T-helper 17 cell (primary cell): ENCODE measurements at places on chromosomes 6 and 20.

GRCh38 chr20:35199740-35200139 lies 26.8 kb upstream of the MMP24 start:
- no peak for DNase-seq

- DNase-seq, result no peak
Measured at GRCh38 chr20:20489648-20490341, 121.9 kb downstream of the INSM1 start.

GRCh38 chr6:105273589-105273988 lies 93.8 kb upstream of the POPDC3 start:
- DNase-seq, result no peak

DNA sequence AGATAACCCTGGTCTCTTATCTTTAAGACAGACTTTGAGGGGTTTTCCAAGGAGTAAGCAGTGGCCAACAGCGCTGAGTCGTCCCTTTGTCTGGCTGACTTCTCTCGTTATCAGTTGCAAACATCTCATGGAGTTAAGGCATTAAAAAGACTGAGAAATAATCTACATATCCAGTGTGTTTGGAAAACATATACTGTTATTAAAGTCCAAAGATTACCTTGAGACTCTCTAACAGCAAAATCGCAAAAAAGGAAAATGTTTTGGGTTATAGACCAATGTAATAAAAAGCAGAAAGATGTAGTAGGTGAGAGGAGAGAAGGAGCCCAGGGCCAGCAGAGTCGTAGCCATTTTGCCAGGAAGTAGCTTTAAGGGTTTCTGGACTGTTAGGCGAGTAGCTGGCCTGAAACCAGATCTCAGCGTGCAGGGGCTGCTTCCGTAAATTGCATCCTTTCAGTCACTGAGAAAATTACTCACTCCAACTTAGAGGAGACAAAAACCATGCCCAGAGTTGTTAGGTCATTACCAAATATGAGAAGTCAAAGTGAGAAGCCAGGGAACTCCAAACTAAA lies 24.6 kb downstream of the MYLK4 start:
- DNase-seq, result no peak

GRCh38 chr6:36323062-36323461 lies 13.6 kb downstream of the BNIP5 start:
- DNase-seq, result no peak

DNA sequence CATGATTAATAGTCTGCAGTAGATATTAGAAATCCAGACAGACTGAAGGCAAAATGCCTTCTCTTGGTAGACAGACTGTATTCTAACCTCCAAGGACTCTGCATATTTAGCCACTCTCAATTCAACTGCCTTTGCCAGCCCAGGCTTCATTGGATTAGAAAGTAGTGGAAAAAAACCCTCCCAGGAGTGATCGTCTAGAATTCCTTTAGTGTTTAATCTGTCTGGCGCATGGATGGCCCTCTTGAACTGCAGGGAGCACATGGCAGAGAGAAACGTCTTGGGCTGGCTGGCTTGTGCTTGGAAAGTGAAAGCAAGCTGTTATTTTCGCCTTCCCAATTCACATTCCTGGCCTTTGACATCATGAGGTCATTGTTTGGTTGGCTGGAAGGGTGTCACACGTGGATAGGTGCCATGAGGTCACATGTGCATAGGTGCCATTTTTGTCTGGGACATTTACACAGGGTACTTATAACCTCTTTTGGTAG lies 30.9 kb upstream of the NEDD9 start:
- DNase-seq, result no peak

GRCh38 chr6:52407467-52407866 lies 12.7 kb upstream of the EFHC1 start:
- no peak for DNase-seq

DNA sequence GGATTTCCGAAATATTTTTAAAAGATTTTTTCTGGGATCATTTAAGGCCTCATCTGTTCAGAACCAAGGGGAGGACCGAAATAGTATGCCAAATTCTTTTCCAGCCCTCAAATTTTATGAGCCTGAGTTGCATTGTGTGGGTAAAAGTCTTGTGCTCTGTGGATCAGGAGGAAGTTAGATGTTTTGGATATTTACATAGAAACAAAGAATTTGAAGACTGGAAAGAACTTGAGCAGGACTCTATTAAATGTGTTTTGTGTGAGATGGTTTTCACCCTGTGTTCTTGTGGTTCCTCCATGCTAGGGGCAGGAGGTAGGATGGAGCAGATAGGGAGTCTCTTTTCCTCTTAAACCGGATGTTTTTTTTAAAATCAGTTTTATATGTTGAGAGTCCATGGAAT lies 329.1 kb downstream of the LAMA2 start:
- DNase-seq, result no peak

DNA sequence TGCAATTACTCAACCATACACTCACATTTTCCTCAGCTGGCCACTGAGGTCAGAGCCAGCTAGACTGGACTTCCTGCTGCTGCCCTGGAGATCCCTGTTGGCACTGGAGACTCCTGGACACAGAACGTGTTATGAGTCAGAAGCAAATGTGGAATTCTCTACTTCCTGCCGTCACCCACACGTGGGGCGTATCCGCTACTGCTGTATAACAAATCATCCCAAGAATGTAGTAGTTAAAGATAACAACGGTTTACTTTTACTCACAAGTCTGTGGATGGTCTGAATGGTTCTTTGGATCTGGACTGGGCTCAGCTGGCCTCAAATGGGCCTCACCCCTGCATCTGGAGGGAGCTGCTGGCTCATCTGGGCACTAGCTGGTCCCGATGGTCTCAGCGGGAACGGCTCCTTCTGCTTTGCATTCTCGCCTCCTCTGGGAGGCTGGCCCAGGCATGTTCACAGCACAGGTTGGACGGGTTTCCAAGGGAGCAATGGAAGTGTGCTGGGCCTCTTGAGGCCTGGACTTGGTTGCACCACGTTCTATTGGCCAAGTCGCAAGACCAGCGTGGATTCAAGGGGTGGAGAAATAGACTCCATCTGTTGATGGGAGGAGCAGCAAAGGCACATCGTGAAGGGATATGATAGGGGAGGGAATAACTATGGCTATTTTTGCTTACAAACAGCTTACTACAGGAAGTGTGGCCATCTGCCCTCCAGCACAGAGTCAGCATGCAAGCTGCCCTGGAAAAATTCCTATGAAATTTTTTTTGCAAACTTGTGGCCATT lies 118.5 kb downstream of the SNX5 start:
- no peak for DNase-seq

- DNase-seq, result no peak
Measured at GRCh38 chr6:87687296-87687695, 14.7 kb downstream of the AKIRIN2 start.

- peak; percentile 86 for DNase-seq
Measured at GRCh38 chr6:41560431-41561192, 14.4 kb downstream of the FOXP4 start.

DNA sequence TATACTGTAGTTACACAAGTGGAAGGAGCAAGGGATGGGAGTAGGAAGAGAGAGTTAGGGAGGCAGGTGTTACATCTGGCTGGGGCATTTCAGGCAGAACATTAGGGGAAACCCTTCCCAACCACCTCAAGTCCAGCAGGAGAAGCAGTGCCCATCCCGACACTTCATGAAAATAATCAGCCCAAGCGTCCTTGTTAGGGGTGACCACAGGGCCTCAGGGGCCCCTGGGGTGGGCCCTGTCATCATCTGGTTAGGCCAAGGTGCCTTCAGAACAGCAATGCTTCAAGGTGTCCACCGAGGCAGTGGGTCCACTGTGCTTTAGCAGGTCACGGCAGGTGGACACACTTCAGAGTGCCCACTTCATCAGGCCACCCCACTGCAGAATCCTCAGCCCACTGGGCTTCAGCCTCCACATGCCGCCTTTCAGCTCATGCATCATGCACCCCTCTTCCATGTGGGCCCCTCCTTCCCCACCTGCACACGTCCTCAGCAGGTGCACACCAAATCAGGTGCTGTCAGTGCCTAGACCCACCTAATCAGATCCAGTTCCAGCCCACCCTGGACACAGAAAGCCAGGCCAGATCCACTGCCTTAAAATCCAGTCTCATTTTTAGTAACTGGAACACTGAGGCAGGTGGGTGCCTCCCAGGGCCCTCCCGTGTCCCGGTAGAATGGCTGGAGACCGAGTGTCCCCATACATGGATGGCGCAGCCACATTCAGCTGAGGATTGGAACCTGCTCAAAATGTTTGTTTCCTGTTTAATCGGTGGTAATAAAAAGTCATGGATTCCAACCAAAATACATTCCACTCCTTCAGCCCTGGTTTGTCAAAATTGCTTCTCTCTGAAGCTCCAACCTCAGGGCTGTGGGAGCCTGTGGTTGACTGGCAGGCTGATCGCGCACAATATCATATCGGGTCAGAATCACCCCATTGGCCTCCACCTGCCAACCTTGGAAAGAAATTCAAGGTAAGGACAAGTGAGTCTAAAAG lies 99.5 kb downstream of the ANKRD60 start:
- no peak for DNase-seq

DNA sequence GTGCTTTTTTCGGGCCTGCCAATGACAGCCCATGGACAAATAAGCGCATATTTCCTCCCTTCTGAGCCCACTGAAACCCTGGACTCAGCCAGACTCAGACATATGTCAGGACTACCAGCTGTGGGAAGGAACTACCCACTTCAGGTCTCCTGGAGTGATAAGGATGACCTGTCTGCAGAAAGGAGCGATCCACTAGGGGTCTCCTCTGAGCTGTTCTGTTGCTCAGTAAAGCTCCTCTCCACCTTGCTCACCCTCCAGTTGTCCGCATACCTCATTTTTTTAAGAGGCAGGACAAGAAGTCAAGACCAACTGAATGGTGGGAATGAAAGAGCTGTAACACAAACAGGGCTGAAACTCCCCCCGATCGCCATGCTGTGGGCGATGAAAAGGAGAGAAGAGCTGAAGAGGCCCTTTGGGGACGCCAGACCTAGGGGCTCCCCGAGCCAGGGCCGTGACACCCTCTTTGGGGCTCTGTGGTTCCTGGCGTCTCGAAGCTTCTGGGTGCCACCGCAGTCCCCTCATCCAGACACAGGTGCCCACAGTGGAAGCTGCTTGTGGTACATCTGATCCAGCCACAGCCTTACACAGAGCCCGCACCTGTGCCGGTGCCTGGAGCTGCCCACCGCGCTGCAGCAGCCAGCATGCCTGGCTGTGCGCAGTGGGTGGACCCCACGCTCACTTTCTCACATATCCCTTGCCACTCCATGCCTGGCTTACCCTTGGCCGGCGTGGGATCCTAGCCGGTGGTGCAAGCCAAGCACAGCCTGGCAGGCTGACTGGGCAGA lies 68.8 kb downstream of the EYS start:
- no peak for DNase-seq

- no peak for DNase-seq
Measured at GRCh38 chr20:25690427-25690826, 6.2 kb downstream of the ZNF337 start.

GRCh38 chr6:169960886-169961611 lies 209.6 kb downstream of the ERMARD start:
- no peak for DNase-seq

DNA sequence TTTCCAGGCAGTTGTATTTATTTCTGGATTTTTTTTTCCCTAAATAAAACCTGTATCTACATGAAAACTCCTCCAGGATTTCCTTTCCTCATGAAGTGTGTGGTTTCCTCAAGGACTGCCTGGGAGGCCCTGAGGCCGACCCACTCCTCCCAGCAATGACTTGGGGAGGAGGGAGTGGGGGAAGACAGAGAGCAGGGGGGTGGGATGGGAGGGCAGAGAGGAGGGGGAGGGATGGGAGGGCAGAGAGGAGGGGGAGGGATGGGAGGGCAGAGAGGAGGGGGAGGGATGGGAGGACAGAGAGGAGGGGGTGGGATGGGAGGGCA lies 161.8 kb upstream of the AGPAT4 start:
- no peak for DNase-seq

GRCh38 chr6:71224011-71224410 lies 64.6 kb upstream of the OGFRL1 start:
- DNase-seq, result no peak

- no peak for DNase-seq
Measured at GRCh38 chr6:21856456-21856825, 262.9 kb downstream of the SOX4 start.

GRCh38 chr6:110063594-110064263 lies 85.6 kb downstream of the GPR6 start:
- DNase-seq, result no peak

DNA sequence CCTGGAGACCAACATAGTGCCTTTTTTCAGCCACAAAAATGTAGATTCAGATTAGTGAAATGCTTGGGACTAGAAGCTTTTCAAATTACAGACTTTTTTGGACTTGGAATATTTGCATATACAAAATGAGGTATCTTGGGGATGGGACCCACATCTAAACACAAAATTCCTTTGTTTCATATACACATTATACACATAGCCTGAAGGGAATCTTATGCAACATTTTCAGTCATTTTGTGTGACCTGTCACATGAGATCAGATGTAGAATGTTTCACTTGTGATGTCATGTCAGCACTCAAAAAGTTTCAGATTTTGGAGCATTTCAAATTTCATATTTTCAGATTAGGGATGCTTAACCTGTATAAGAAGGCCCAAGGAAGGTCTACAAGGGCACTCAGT lies 44.5 kb upstream of the ALDH8A1 start:
- no peak for DNase-seq

DNA sequence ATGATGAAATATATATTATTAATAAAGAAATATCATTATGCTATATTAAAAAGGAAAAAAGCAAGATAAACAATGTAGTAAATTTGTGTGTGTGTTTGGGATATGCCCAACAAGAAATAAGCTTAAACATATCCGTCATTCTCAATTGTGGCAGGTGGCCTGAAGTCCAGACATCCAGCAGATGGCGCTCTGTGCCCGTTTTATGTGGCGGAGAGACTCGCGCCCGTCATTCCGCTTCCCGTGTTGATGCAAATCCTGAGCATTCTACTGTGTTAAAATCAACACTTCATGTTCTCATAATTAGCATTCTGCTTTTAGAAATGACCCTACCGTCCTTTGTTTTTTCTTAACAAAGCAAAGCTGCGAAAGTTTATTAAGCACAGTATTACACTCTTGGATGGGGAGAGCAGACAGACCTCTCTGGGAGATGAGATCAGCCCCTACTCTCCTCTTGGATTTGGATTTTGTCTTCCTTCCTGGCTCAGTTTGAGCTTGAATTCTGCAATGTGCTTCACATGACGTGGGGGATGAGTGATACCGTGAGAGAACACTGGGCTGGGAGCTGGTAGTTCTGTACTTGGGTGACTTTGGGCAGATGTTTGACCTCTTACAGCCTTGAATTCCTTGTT lies 125.8 kb downstream of the MCHR2 start:
- peak; percentile 33 for DNase-seq

- no peak for DNase-seq
Measured at GRCh38 chr6:118750143-118750542, 98.8 kb upstream of the CEP85L start.

- DNase-seq, result no peak
Measured at GRCh38 chr6:165086814-165087213, 222.6 kb downstream of the C6orf118 start.

DNA sequence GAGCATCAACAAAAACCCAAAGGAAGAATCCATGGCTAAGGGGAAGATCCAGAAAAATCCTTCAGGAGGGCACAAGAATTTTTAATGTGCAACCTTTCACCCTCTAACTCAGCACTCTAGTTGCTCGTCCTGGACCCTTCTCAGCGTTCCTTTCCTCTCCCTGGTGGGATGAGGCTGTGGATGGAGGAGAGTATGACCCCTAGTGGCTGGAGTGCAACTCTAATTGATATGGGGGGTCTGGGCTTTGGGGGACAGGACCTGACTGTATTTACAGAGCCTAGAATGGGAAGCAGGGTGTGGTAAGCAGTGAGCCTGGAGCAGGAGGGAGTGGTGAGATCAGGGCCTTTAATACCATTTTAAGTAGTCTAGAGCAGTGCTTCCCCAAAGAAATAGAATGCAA lies 83.9 kb upstream of the CEP85L start:
- no peak for DNase-seq

GRCh38 chr20:7596541-7596940 lies 343.7 kb downstream of the HAO1 start:
- DNase-seq, result no peak
